ENCODE measurements at places on chromosomes 3 and 15. TPM values are rescaled to one million over a fixed set of nuclear protein-coding genes. Genes with fewer than 3 reads are reported as not detected.

Gene P2RY1
- total RNA-seq: 2.1 TPM

Gene CAMK2N2
- 1.3 TPM for total RNA-seq

Gene PCSK6
- total RNA-seq: 3.6 TPM

Gene SPATA12
- 0.16 TPM for total RNA-seq

Gene PPP1R2
- total RNA-seq: 22.6 TPM

DNA sequence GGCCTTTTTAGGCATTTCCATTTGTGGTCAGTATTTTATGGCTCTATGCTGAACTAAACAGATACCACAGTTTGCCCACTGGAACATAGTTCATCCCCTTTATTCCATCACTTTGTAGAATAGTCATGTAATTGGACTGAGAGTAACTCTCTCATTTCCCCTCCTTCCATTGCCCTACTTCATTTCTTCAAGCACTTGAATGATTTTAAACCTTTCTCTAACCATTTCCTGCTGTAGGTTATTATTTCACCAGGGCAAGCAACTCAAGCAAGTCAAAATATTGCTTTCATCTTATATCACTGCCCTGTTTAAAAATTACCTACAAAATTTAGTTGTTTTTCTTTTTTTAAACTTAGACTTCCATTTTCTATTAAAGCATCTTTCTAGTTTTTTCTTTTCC lies 177.0 kb downstream of the RAP2B start:
- no peaks in the 10 kb centered on the region for H3K36me3 ChIP-seq
- H3K27me3 ChIP-seq: no peaks in the 10 kb centered on the region

- no peak overlapping the region for H3K27ac ChIP-seq
- no peak overlapping the region for H3K4me3 ChIP-seq
- H3K4me1 ChIP-seq: peaks cover 23% of the 10 kb centered on the region
- H3K36me3 ChIP-seq: peaks cover 8% of the 10 kb centered on the region
- DNase-seq: no peak
- H3K27me3 ChIP-seq: no peaks in the 10 kb centered on the region
These were observed 84.9 kb downstream of the ARNT2 start for GRCh38 chr15:80489030-80489594.

GRCh38 chr3:3178498-3179328 lies 778 bp downstream of the CRBN start:
- peak overlapping the region; percentile 84 for H3K4me3 ChIP-seq
- peaks cover 9% of the 10 kb centered on the region for H3K4me1 ChIP-seq
- H3K27me3 ChIP-seq: peaks cover 25% of the 10 kb centered on the region

DNA sequence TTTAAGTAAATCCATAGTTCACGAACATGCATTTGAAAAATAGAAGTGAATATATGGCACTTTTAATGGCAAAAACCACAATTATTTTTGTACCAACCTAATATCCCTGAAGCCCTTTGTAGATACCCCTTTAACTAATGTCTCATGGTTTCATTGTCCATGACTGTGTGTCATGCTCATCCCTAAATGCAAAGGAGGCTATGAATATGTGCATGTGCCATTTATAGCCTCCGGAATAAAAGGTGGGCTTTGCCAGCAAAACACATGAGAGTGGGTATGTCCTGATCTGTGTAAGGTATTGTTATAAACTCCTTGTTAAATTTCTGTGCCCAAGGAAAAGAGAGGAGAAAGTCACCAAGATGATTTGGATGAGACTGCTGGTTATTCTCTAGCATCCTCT lies 20.5 kb upstream of the SOX14 start:
- H3K27ac ChIP-seq: no peak overlapping the region
- H3K36me3 ChIP-seq: no peaks in the 10 kb centered on the region

DNA sequence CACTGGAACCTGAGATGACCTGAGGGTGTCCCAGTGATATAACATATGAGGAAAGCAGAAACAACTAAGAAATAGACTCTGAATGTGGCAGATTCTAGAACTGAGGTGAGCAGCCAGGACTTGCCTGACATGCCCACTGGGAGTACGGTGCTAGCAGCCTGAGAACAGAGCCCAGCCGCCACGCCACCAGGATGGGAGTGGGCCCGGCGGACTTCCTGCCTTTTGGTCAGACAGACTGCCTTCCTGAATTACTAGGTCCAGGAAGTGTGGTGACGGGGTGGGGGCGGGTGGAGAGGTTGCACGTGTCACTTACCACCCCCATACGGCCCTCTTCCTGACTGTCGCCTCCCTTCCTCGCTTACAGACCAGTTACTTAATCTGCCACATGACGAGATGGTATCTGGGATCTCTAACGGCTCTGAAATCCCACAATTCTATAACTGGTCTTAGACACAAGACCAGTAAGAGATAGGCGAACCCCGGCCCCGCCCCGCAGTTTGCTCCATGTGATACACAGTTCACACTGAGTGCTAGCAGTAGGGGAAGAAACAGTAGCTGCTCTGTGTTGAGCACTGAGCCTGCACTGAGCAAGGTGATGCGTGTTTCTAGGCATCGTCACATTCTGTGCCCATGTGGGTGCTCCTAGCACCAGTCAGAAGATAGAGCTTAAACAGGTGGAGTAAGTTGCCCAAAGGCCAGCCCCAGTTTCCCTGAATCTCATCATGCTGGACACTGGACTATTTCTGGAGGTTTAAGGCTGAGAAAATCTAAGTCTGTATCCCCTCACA lies 95.7 kb downstream of the CPN2 start:
- no peak overlapping the region for H3K4me3 ChIP-seq
- peaks cover 7% of the 10 kb centered on the region for H3K27me3 ChIP-seq
- no peaks in the 10 kb centered on the region for H3K36me3 ChIP-seq
- DNase-seq: no peak
- H3K4me1 ChIP-seq: peaks cover 23% of the 10 kb centered on the region
- H3K27ac ChIP-seq: no peak overlapping the region

DNA sequence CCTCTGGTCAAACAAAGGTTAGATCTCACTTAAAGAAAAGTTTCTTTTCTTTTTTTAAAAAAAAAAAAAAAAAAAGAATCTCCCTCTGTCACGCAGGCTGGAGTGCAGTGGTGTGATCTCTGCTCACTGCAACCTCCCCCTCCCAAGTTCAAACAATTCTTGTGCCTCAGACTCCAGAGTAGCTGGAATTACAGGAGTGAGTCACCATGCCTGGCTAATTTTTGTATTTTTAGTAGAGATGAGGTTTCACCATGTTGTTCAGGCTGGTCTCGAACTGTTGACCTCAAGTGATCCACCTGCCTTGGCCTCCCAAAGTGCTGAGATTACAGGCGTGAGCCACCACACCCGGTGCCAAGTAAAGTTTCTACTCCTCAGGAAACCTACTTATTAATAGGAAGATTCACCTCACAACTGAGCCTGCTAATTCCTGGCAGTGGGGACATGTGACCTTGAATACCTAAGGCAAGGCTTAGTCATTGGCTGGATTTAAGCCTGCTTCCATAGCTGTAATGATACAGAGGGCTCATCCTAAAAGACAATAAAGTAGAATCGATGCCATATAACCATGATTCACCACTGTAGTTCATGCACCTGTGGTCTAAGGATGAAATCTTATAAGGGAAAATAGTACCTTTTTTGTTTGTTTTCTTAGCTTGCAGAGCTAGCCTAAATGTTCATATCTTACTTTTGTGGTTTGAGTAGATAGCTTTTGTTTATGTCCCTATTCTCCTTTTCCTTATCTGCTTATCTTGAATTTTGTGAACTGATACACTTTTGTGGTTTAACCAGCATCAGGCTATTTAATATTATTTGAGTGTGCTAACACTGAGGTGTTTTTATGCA lies 24.8 kb upstream of the RBMS3 start:
- peaks cover 10% of the 10 kb centered on the region for H3K27me3 ChIP-seq
- H3K27ac ChIP-seq: no peak overlapping the region
- peaks cover 9% of the 10 kb centered on the region for H3K4me1 ChIP-seq
- no peaks in the 10 kb centered on the region for H3K36me3 ChIP-seq
- no peak overlapping the region for H3K4me3 ChIP-seq
- no peak for DNase-seq

- H3K36me3 ChIP-seq: peaks cover 1% of the 10 kb centered on the region
- H3K4me1 ChIP-seq: peaks cover 11% of the 10 kb centered on the region
- no peak overlapping the region for H3K27ac ChIP-seq
- H3K4me3 ChIP-seq: no peak overlapping the region
- H3K27me3 ChIP-seq: peaks cover 16% of the 10 kb centered on the region
These were observed 54.6 kb upstream of the AKAP13 start for GRCh38 chr15:85325834-85326233.

- peaks cover 4% of the 10 kb centered on the region for H3K36me3 ChIP-seq
- H3K4me1 ChIP-seq: peaks cover 35% of the 10 kb centered on the region
- no peak overlapping the region for H3K27ac ChIP-seq
- DNase-seq: no peak
- peaks cover 64% of the 10 kb centered on the region for H3K27me3 ChIP-seq
- H3K4me3 ChIP-seq: no peak overlapping the region
These were observed 472.1 kb downstream of the SOX2 start for GRCh38 chr3:182183716-182184430.

DNA sequence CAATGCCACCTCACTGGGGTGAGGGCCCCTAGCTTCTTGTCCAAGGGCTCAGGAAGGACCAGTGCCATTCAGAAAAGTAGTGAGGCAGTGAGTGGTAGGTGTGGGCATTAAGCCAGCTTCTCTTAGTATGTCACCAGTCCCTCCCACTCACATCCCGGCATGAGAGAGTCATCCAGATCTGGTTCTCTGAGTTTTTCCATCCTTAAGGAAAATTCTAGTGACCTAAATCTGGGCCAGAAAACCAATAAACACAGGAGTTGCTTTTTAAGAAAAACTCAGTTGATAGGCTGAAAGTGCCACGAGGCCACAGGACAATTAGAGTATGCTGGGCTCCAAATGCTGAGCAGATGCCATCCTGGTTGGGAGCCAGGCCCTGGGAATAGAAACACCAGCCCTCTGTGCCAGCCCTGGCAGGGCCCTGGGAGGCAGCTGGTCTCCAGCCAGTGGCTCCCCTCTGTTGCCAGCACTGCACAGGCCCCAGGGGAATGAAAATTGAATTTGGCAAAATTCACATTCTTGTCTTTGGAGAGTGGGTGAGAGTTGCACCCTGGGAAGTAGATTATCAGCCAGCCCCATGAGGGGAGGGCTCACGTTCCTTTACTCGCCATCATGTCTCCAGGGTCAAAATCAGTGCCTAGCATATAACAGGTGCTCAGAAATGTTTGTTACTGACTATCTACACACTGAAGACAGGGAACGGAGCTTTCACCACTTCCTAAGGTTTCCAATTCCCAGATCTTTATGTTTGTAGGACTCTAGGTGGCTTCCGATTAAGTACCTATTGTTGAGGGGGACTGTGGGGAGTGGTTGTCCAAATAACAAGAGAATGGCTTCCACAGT lies 52.8 kb downstream of the FAM43A start:
- H3K4me3 ChIP-seq: no peak overlapping the region
- H3K27me3 ChIP-seq: peaks cover 25% of the 10 kb centered on the region
- H3K27ac ChIP-seq: no peak overlapping the region
- no peaks in the 10 kb centered on the region for H3K36me3 ChIP-seq
- DNase-seq: no peak

DNA sequence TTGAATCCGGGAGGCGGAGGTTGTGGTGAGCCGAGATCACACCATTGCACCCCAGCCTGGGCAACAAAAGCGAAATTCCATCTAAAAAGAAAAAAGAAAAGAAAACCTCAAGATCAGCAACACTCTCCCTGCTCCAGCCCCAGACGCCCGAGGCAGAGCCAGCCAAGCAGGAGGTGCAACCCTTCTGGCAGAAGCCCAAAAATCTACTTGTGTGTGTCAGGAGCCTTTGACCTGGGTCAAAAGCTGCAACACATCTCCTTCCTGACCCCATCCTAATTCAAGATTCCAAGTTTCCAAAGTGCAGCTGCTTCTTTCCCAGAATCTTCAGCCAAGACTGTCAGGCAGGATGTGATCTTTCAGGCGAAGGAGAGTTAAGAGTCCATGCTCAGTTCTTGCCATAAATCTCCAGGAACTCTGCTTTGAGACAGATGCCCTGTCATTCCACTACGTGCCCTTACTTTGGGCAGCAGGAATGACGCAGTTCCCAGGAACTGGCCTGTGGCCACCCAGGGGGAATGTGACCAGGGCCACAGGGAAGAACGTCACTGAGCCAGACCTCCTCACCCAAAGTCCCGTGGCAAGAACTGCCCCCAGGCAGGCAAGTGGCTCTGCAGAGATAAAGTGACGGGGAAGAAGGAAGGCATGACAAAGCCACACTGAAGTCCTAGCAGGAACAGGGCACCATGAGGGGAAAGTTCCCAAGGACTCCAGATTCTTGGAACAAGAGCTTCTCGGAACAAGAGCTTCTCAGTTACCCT lies 39.4 kb downstream of the SH3BP5 start:
- no peaks in the 10 kb centered on the region for H3K27me3 ChIP-seq
- peaks cover 19% of the 10 kb centered on the region for H3K4me1 ChIP-seq
- H3K27ac ChIP-seq: no peak overlapping the region
- H3K36me3 ChIP-seq: peaks cover 1% of the 10 kb centered on the region
- no peak for DNase-seq

DNA sequence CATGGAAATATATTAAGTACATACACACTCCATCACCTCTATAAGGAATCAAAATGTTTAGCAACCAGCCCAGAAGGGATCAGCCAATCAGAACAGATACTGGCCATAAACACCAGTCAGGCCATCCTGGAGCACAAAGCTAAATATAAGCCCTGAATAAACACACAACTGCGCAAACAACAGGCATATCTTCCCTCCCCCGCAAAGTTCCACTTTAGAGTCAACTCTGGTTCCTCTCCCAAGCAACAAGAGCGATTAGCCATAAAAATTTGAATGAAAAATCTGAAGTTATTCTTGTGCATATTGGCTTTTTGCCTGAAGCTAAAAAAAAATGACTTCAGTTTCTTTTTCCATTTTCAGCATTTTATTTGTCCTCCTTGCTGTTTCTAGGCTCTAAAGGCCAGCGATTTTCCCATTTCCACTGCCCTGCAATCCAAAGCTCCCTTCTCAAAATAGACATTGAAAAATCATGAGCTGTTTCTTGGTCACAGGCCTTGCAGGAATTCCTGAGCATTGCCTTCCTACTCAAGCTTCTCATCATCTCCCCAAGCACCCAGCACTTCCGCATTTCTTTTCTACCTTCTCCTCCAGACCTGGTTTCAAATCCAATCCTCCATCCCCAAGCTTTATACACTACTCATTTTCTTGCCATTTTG lies 247.9 kb downstream of the ZMAT3 start:
- no peaks in the 10 kb centered on the region for H3K27me3 ChIP-seq
- no peak overlapping the region for H3K27ac ChIP-seq
- no peaks in the 10 kb centered on the region for H3K36me3 ChIP-seq

DNA sequence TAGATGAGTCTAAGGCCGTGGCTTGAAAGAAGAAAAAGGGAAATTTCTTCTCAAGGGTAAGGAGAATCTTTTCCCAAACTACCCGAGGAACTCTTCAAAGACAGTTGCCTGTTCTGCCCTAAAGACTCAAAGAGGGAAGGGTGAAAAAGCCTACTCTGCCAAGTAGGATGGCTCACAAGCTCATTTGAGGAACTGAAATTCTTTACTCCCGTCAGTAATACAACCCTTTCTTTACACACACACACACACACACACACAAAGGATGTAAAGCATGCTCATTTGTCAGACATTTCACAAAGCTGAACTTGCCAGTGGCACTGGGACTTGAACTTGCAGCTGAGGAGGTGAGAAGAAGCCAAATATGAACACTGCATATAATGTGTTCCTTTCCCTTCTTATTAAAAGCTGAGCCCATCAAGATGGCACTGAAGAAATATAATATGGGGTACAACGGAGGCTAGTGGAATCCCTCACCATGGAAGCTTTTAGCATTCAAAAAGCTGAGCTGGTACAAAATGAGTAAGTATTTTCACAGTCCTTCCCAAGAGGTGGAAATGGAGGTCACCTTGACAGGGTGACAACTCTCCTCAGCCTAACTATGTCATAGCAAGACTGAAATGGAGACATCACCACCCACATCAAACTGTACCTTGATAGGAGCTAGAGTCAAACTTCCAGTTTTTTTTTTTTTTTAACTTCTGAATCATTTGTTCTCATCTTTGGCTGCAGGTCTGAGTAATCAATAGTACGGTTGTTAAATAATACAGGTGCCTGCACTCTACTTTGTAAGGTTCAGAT lies 57.6 kb downstream of the TAFA4 start:
- H3K27me3 ChIP-seq: no peaks in the 10 kb centered on the region
- no peak overlapping the region for H3K27ac ChIP-seq
- peaks cover 5% of the 10 kb centered on the region for H3K4me1 ChIP-seq
- no peaks in the 10 kb centered on the region for H3K36me3 ChIP-seq
